ENCODE measurements at places on chromosomes 6 and 20.

DNA sequence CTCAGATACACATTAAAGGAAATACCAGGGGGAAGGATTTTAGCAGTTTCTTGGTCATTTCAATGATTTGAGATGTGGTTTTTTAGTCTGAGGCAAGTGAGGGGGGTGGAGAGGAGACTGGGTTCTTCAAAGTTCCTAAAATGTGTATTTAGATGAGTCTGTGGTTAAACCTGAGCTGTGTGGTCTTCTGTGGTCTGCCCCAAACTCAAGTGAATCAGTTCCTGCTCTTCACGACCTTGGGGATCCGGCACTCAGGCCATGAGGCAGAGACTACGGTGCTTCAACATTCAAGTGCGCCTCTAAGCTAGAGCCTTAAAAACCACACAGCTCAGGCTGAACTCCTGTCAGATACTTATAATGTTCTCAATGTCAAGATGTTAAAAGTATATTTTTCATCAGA is 406.7 kb downstream of the LMBRD1 start:
- DNase-seq, result peak; percentile 1

DNA sequence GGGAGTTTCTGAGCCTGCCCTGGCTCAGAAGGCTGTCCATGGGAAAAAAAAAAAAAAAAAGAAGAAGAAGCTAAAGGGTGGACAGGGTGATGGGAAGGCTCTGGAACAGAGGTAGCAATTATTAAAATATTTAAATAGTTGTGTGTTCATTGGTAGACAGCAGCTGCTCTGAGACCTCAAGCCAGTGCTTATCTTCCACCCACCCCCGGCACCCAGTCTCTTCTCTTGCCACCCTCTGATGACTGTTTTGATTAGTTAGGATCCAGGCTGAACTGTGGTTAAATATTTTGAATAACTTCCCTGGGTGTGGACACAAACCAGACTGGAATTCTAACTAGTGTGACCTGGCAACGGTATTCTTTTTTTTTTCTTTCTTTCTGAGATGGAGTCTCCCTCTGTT is 16.9 kb upstream of the SRSF3 start:
- DNase-seq, result no peak

GRCh38 chr6:135126034-135126433 is 55.1 kb upstream of the MYB start:
- no peak for DNase-seq

DNA sequence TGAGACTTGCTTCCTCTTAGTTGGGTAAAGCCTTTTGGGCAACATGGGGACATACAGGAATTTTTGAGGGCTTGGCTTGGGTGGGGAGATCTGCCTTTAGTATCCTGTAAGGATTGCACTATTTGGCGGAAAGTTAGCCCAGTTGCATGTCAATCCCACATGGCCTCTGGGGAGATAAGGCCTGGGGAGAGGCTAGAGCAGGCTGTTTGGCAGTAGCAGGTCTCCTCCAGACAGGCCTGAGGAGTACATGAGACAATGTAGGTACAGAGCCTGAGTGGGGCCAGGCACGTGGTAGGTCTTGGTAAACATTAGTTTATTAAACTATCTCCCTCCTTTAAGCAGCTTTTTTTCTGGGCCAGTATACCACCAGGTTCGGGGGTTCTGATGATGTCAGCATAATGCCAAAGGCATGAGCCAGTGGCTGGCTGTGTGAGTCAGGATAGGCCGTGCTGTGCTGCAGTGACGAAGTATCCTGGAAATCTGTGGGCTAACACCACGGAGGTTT is 147.9 kb downstream of the VEGFA start:
- DNase-seq, result no peak

GRCh38 chr20:62122654-62123449 is 577 bp downstream of the LSM14B start:
- peak; percentile 31 for DNase-seq

GRCh38 chr6:89067796-89068195 is 12.8 kb upstream of the PNRC1 start:
- DNase-seq, result no peak

DNA sequence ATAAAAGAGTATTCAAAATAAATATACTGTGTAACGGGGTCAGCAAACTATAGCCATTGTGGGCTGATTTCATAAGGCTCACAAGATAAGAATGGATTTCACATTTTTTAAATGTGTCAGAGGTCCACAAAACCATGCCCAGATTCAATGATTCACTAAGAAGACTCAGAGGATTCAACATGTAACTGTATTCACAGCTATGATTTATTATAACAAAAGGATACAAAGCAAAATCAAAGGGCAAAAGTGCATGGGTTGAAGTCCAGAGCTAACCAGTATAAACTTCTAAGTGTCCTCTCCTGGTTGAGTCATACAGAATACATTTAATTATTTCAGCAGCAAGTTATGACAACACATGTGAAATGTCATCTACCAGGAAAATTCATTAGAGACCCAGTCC is 49.2 kb downstream of the TBC1D32 start:
- no peak for DNase-seq

- no peak for DNase-seq
These were observed 30.3 kb upstream of the RCAN2 start for GRCh38 chr6:46521464-46521971.

DNA sequence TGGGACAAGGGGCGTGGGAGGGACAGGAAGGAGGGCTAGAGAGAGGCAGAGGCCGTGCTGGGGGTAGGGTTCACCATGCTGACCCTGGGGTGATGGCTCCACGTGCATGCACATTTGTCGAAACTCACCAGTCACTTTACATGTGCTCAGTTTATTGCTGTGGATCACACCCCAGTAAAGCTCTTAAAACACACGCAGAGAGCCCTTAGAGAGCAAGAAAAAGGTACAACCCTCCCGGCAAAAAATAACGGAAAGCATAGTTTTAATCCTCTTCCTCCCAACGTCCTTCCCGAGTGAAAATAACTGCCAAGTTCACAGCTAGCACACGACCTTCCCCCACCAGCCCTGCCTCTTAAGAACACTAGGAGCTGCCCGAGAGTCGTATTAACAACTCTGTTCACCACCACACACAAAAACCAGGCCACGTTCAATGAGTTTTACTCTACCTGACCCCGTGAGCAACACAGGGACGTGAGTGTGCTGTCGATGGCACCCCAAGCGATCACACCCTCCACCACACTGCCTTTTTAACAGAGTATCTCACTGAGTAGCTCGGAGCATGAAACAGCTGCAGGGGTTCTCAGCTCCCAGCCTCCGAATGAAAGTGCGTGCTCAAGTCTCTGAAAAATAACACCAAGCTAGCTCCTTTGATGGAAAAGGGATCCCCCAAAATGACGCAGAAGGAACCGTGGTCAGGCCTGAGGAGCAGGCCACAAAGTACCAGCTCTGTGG is 39.7 kb downstream of the TAF4 start:
- DNase-seq, result peak; percentile 20

GRCh38 chr6:152068622-152069261 is 261.3 kb downstream of the ESR1 start:
- DNase-seq, result no peak

DNA sequence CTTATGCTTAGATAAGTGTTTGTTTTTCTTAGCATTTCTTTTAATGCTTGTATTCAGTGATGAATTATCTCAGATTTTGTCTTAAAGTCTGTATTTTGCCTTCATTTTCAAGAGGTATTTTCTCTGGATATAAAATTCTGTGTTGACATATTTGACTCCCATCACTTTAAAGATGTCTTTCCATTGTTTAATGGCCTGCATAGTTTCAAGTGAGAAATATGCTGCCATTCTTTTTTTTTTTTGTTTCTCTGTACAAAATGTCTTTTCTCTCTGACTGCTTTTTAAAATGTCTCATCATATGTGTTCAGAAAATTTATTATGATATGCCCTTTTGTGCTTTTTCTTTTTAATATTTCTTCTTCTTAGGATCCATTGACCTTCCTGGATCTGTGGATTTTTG is 578.0 kb upstream of the NOX3 start:
- DNase-seq, result no peak

GRCh38 chr6:109292420-109292819 is 89.8 kb downstream of the CD164 start:
- DNase-seq, result no peak

GRCh38 chr6:15798533-15799255 is 135.9 kb upstream of the DTNBP1 start:
- no peak for DNase-seq

DNA sequence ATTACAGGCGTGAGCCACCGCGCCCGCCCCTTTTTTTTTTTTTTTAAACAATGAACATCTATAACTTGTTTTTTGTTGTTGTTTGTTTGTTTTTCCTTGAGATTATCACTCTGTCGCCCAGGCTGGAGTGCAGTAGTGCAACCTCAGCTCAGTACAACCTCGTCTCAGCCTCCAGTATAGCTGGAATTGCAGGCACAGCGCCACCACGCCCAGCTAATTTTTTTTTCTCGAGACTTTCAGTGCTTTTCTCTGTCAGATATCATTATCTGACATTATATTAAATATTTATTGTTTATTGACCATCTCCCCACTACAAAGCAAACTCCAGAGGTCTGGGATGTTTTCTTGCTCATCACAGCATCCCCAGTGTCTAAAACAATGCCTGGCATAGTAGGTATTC is 2.3 kb upstream of the DLK2 start:
- no peak for DNase-seq

- no peak for DNase-seq
These were observed 73.6 kb downstream of the REV3L start for GRCh38 chr6:111409430-111409829.

DNA sequence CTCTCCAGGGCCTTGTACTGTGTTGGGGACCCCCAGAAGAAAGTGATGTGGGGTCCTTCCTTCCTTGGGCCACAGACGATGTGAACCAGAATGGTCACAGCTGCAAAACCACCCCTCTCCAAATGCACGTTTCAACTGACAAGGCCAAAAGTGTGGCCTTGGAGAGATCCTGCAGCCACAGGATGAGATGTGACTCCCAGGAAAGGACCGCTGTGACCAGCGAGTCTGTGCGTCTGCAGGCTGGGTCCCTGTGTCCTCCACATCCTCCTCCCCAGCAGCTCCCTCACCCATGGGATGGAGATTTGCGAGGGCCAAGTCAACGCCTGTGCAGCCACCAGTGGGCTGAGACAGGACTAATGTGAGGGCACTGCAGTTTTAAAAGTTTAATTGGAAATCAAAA is 247.0 kb downstream of the ERMARD start:
- DNase-seq, result no peak

DNA sequence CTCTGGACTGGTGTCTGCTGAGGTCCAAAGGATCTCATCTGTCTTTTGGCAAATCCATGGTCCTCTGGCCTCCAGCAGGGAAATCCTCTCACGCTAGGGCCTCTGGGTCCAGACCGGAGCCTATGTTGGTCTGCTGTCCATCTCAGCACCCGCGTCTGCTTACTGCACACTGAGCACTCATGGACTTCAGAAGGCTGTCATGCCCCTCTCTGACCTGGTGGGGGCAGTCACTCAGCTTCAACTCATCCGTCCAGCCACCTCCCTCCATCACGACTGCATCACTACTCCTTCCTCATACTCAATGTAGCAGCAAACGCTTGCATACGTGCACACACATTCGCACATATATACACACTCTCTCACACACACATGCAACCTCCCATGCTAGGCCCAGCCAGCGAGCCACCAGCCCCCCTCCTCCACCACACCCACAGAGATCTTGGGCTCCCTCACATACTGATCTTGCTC is 33.3 kb downstream of the GABRR2 start:
- DNase-seq, result peak; percentile 69

DNA sequence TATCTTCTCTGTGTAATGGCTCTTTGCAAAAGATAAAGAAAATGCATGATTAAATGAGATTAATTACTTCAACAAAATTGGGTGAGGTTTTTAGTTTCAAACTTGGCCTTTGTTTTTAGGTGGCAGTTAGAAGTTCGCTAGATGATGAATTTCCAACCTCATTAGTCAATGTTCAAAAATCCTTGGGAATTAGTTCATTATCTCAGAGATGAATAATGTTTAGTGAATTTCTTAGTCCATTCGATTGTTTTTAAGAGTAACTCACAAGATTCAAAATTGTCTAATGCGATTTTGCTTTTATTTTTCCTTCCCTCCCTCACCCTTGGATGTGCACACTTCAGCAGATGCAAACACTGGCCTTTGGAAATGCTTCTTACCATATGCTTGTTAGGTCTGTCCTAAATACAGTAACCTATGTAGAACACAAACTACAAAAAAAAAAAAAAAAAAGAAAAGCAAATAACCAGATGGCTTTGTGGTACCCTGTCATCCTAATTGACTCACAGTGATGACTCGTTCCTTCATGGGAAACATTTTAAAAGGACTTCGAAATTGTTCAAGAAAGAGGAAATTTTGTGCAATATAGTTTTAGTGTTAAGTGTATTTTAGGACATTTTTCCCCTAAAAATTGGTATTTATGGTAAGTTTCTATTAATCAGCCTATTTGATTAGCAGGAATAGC is 66.7 kb downstream of the FAM229B start:
- no peak for DNase-seq

GRCh38 chr20:50008007-50008406 is 25.2 kb downstream of the SNAI1 start:
- no peak for DNase-seq

DNA sequence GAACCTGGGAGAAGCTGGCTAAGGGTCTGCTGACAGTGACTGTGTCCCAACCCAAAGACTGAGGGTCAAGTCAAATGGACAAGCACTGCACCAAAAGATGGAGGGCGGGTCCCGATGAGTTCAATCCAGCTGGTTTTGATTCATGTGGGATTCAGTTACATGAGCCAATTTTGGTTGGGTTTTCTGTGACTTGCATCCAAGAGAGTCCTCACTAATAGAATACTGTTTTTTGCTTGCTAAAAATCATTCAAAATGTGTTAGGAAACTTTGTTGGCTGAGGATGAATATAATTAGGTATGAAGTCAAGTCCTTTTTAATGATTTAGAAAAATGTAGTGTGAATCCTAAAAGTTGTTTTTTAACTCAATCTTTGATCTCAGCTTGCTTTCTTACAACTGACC is 323.8 kb upstream of the NOX3 start:
- DNase-seq, result no peak

DNA sequence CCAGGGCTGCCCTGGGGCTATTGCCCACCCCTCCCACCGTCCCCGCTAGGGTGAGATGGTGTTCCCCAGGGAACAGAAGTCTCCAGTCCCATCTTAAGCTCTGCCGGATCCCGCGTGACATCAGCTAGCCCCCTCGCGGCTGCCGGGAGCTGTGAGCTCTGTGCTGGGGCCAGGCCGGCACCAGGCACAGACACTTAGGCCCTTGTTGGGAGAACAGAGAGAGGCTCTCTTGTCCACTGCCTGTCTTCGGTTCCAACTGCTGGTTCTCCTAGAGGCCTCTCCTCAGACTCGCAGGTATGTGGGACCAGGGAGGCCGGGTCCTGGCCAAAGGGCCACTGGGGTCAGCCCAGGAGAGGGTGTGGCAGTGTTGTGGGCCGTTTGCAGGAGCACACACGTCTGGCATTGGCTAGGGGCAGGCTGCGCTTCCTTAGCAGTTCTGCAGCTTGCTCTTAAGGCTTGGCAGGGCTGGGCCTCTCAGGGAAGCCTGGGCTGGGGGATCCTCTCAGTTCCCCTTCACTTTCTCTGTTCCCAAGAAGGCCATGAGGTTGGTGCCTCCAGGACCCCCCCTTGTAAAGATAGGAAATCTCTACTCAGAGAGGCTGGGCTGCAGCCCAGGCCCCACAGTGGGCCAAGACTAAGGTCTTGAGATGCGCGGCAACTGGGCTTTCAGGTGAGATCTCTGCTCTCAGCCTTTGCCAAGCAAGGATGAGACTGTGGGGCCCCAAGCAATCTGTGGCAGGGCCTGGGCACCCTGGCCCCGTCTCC is 6.3 kb downstream of the SGK2 start:
- DNase-seq, result no peak

Measured in activated CD4-positive, alpha-beta T cell treated with anti-CD3 and anti-CD28 coated beads for 48 hours (primary cell).